ENCODE measurements at places on chromosomes 7 and 10. TPM values are rescaled to one million over a fixed set of nuclear protein-coding genes. Genes with fewer than 3 reads are reported as not detected.

- DNase-seq, result peak; percentile 20
Observed at GRCh38 chr7:107201795-107202450, 33.1 kb downstream of the HBP1 start.

- DNase-seq, result peak; percentile 79
Observed at GRCh38 chr10:48496831-48497779, 107.8 kb downstream of the ARHGAP22 start.

DNA sequence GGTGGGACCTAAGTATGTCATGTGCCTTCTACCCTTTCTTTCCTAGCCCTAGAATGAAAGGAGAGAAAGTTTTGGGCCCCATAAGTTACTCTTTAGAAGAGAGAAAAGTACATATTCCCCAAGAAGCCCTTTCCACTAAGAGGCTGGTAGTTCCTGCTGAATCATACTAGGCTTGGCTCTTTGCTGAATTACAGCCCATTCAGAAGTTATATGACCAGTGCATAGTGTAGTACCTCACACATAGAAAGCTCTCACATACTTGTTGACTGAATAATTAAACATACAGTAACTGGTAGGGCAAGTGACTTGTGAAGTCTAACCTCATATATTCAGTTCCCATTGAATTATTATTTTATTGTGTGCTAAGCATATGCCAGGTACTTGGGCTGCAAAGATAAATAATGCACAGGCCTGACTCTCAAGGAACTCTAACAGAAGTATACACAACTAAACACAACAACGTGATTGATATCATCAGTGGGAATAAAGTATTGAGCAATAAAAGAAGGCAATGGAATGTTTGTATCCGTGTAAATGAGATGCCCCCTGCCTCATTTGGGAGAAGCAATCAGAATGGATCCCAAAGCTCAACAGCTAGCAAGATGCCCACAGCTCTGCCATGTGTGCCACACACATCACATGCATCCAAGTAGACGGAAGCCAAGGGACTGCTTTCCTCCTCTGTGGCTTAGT is 38.9 kb upstream of the UBN2 start:
- no peak for DNase-seq

DNA sequence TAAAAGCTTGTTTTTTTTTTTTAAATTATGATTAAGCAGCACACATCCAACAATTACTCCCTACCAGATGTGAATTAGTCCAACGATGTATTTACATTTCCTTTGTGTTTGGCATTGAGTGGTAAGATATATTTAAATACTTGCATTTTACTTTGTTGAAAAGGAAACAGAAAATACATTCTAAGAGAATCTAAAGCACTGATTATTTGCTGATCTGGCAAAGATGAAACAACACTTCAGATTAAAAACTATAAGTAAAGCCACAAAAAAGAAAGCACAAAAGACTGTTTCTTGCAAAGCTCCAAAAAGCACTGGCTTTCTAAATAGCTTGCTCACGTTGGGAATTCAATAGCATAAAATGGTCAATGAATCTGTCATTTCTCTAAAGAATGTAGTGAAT is 466.5 kb downstream of the PHTF2 start:
- DNase-seq, result no peak

Gene PRLHR
- not detected for total RNA-seq

Gene TCAF2
- 1.6 TPM for total RNA-seq

Gene PPP1R17
- not detected for total RNA-seq

Gene NOD1
- total RNA-seq, result 14.8 TPM

Gene FRAT1
- total RNA-seq, result 5.6 TPM

Gene SGCE
- total RNA-seq, result 77.4 TPM

Gene FAM25C
- total RNA-seq, result not detected

Gene DNAH11
- 2.7 TPM for total RNA-seq

Gene EBF3
- total RNA-seq, result 14.7 TPM
